ENCODE measurements at places on chromosomes 13 and 19.

DNA sequence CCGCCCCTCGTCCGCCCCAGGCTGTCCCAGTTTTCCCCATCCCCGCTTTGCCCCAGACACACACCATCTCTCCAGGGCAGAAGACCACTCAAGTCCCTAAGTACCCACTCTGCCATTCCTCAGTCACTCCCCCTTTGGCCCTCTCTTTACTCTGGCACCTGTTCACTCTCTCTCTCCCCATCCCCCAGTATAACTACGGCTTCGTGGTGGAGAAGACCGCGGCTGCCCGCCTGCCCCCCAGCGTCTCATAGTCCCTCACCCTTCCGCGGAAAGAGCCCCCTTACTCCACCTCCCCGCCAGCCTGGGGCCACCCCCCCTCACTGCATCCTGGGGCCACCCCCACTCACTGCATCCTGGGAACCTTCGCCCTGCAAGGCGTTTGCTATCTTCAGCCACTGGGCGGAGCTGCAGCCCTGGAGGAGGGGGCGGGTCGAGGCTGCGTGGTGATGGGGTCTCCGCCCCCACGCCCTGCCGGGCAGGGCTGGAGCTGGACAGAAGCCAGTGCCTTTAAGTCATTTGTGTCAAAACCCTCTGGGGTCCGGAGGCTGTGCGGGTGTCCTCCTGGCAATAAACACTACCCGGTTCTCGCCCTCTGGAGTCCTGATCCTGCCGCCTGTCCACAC, 5.0 kb downstream of the MVB12A start:
- no peak for DNase-seq

- no peak for DNase-seq
Observed at GRCh38 chr13:38763446-38764381, 76.8 kb downstream of the FREM2 start.

DNA sequence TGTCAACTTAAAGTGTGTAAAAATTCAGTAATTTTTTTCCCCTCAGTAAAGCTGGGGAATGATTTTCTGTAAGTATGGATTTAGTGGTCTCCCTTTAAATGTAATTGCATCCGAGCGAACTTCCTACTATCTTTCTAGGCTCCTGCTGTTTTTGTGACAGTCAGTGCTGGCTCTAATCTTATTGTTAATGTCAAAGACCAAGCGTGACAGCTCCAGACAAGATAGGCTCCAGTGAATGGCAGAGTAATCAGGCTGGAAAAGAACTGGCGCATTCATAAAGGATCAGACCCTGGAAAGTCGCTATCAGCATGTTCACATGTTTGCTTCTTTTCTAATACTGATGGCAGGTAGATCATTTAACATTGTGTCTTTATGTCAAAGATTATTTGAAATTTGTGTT, 908.0 kb upstream of the ATXN8OS start:
- no peak for DNase-seq

- DNase-seq: no peak
Observed at GRCh38 chr13:73508841-73509240, 450.0 kb downstream of the KLF5 start.

DNA sequence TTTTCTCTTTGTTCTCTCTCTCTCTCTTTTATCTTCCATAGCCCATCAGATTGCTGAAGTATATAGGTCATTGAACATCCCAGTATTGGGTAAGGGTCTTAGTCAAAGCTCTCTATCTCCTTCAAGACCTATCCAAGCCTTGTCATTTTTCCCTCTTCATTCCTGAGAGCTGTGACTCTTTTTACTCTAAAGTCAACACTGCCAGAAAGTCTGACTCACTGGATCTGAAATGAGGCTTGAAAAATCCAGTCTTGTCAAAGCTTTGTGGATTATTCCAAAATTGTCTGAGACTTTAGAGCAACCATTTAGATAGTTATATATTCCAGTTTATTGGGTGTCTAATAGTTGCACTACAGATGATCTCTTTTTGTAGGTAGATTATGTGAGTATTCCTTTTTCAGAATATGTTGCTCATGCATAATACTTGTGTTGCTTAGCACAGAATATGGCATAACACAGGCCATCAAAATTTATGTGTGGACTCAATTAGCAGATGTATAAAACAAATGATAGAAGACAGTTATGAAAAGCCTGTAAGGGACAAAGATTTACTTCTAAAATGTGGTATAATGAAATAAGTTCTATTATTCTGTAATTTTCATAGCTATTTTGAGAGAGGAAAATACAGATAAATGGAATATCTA, 389.3 kb upstream of the PCDH9 start:
- DNase-seq: no peak
